ENCODE measurements at places on chromosomes 1 and 21. TPM values are rescaled to one million over a fixed set of nuclear protein-coding genes. Genes with fewer than 3 reads are reported as not detected.

Gene CELA2A
- not detected for total RNA-seq

Gene HSD3B2
- total RNA-seq: not detected

Gene TRIM67
- total RNA-seq: 0.63 TPM

Gene SNX7
- total RNA-seq: 23.4 TPM

Gene ATAD3C
- total RNA-seq: 0.38 TPM

Gene KRTAP26-1
- total RNA-seq: not detected

Gene ROR1
- 21.5 TPM for total RNA-seq

Gene SPRR4
- total RNA-seq: not detected

Gene FAM78B
- total RNA-seq: 0.33 TPM

Gene CLDN17
- total RNA-seq: not detected

Gene AIRE
- total RNA-seq: 0.17 TPM

Gene OR2AK2
- total RNA-seq: not detected

Gene HCN3
- 3.8 TPM for total RNA-seq

Gene BATF3
- total RNA-seq: 5.4 TPM

Gene TPTE
- total RNA-seq: not detected

Gene AP4B1
- total RNA-seq: 9.2 TPM

Gene CDKN2C
- 0.07 TPM for total RNA-seq

Gene UBL4B
- not detected for total RNA-seq

Gene MAP3K7CL
- 1.4 TPM for total RNA-seq

Gene PDZK1IP1
- 28.1 TPM for total RNA-seq

Gene RO60
- 96.3 TPM for total RNA-seq

Gene XCL2
- not detected for total RNA-seq

Gene GJA5
- total RNA-seq: 0.29 TPM

Gene OLFML3
- total RNA-seq: 0.17 TPM

Gene DDAH1
- 33.4 TPM for total RNA-seq

Gene TNNI3K
- total RNA-seq: 1.4 TPM

Gene PRAMEF1
- total RNA-seq: not detected

Gene TMEM82
- total RNA-seq: not detected

Gene MPZL1
- 78.0 TPM for total RNA-seq

Gene MRPL9
- total RNA-seq: 119 TPM

Gene SAMD13
- 1.2 TPM for total RNA-seq

Gene SPRR3
- total RNA-seq: not detected

Gene CRP
- total RNA-seq: not detected

Gene CCDC185
- total RNA-seq: not detected

Gene HES2
- total RNA-seq: 27.8 TPM

Gene ARTN
- total RNA-seq: 3.9 TPM

Gene SERTAD4
- total RNA-seq: 10.6 TPM

Gene RNF207
- 20.1 TPM for total RNA-seq

Gene OR2L13
- not detected for total RNA-seq

Gene FNBP1L
- 68.9 TPM for total RNA-seq

Gene RCSD1
- 0.21 TPM for total RNA-seq

All from kidney epithelial cell (primary cell).